ENCODE measurements at places on chromosomes 16 and 17.

- DNase-seq: no peak
Observed at GRCh38 chr16:4529085-4530060, 9.2 kb downstream of the CDIP1 start.

- DNase-seq: no peak
Observed at GRCh38 chr17:17403065-17403464, 73.7 kb upstream of the MED9 start.

DNA sequence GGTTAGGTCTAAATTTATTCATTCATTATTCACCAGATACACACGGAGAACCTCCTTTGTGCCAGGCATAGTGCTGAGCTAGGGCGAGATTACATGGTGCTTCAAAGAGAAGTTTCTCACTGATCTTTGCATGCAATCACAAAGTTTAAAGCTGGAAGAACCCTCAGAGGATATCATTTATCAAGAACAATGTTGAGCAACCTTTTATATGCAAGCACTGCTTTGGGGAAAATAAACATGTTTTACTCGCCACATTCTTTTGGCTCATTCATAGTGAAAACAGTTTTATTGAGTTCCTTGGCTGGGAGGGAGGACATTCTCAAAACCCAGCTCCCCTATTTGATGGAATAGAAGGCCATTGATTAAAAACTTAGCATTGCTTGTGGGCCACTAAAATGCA is 49.8 kb upstream of the XYLT1 start:
- DNase-seq: no peak

DNA sequence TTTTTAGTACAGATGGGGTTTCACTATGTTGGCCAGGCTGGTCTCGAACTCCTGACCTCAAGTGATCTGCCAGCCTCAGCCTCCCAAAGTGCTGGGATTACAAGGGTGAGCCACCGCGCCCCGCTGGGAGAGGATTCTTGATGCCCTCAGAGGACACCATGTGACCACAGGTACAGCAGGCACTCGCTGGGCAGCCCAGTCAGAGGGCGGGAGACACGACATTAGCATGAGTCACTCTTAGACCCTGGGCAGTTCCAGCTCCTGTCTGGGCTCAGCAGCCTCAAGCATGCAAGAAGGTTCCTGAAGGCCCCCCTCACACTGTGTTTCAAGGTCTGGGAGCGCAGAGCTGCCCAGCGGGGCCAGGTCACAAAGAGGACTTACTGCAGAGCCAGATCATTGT is 11.9 kb downstream of the STAC2 start:
- DNase-seq: no peak

- DNase-seq: no peak
Observed at GRCh38 chr17:43020030-43020621, 2.1 kb downstream of the VAT1 start.

DNA sequence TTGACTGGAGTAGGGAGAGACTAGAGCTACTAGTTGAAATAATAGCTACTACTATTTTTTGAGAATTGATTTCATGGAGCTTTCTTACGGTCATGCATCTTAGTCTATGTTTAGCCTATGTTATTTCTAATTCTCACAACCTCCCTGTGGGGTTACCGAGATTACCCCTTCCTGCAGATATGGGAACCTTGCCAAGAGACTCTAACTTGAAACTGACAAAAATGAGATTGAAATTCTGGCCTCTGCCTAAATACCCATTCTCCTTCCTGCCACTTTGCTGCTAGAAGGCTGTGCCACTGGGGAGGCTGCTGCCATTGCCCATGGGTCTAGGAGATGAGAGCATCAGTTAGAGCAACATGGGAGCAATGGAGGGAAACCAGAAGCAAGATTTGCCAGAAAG is 410.3 kb downstream of the CDH13 start:
- DNase-seq: no peak

GRCh38 chr17:3043737-3044365 is 19.6 kb downstream of the OR1D5 start:
- DNase-seq: no peak

DNA sequence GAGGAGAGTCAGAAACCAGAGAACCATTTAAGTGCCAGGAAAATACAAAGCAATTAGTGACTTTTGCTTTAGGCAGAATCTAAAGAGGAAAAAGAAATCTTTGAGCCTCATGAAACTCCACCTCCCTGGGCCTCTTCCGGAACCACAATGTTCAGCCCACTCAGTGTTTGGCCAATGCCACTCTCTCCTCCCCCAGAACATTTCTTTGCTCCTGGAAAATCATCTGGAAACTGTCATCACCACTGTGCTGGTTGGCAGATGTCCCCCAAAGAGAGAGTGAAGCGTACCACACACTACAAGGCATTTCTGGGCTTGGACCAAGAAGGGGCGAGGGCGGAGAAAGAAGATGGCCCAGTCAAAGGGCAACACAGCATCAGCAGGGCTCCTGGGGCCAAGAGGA is 7.1 kb upstream of the SOX9 start:
- no peak for DNase-seq

GRCh38 chr17:55038291-55038690 is 69.7 kb downstream of the STXBP4 start:
- DNase-seq: no peak

DNA sequence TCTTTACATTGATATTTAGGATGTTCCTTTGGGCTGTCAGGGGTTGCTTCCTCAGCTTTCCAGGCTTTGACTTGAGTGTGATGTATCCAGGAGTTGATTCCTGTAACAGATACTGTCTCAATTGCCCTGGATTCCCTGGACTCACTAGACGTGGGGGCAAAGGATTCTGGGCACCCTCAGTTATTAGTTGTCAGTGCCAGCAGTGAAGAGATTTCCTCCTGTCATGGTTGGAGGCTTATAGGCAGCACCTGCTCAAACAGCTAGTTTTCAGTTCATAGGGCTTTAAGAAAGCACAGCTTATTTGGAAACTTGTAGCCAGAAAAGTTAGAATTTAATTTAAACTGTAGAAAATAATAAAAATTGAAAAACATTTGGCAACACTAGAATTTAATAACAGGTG is 9.5 kb upstream of the B4GALNT2 start:
- DNase-seq: no peak

DNA sequence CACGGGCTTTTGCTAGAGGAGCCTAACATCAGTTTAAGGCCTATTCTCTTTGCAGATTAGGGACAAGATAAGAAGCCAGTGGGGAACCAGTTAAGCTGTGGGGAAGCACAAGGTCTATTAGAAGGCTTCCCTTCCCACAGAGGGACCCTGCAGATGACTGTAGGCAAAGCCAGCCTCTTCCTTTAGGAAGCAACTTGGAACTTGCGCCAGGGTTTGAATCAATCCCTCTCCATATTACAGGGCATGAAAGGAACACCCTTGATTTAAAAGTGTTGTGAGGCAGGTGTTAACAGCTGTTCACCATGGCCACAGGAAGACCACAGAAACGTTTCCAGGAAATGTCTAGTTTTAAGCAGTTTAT is 77.3 kb downstream of the RPTOR start:
- no peak for DNase-seq

GRCh38 chr17:8048236-8048635 is 9.4 kb downstream of the ALOX15B start:
- no peak for DNase-seq

GRCh38 chr17:41516830-41517283 is 1.8 kb downstream of the KRT15 start:
- no peak for DNase-seq

DNA sequence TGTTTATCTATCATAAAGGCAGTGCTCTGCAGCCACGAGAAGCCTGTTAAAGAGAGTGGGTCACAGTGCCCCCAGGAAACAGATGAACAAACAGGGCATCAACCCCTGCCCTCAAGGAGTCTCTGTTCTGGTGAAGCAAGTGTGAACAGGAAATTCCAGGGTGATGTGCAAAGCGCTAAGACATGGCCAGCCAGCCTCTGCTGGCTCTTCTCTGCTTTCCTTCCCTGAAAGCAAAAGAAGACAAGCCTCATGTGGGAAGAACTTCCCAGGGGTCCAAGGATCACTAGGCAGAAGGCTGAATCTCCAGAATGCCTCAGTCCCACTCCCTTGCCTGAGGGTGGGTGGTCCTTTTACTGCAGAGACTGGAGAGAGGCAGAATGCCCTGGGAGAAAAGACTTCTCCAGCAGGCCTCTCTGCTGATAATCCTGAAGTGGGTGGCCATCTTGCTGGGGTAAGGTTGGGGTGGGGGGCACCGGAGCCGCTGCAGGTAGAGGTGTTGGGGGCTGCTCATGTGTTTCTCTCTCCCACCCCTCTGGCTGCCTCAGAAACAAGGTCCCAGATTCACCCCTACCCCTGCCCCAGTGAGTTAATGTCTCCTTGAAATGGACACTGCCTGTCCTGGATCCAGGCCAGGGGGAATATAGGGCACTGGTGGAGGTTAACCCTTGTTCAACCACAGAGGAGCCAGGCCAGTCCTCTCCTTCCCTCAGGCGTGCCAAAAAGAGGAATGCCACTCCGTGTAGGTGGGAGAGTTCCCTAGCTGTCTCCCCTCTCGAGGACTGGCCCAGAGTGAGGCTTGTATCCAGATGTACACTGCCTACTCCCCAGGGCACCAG is 2.4 kb downstream of the ANKRD13B start:
- no peak for DNase-seq

- DNase-seq: no peak
Observed at GRCh38 chr17:51533219-51533618, 272.9 kb downstream of the UTP18 start.

GRCh38 chr16:53507464-53508179 is 4.6 kb upstream of the AKTIP start:
- DNase-seq: no peak

DNA sequence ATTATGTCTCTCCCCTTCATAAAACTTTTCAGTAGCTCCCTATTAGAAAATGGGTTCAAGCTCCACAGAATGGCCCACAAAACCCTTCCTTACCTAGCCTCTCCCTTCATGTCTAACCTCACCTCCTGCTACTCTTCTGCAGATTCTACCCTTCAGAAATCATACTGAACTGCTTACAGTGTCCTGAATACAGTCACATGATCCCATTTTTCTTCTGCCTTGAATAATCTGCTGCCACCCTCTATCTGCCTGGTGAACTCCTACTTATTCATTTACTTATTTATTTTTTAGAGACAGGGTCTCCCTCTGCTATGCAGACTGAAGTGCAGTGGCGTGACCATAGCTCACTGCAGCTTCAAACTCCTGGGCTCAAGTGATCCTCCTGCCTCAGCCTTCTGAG is 15.0 kb downstream of the LASP1NB start:
- DNase-seq: no peak

GRCh38 chr16:20355114-20355782 is 2.7 kb upstream of the UMOD start:
- DNase-seq: no peak

DNA sequence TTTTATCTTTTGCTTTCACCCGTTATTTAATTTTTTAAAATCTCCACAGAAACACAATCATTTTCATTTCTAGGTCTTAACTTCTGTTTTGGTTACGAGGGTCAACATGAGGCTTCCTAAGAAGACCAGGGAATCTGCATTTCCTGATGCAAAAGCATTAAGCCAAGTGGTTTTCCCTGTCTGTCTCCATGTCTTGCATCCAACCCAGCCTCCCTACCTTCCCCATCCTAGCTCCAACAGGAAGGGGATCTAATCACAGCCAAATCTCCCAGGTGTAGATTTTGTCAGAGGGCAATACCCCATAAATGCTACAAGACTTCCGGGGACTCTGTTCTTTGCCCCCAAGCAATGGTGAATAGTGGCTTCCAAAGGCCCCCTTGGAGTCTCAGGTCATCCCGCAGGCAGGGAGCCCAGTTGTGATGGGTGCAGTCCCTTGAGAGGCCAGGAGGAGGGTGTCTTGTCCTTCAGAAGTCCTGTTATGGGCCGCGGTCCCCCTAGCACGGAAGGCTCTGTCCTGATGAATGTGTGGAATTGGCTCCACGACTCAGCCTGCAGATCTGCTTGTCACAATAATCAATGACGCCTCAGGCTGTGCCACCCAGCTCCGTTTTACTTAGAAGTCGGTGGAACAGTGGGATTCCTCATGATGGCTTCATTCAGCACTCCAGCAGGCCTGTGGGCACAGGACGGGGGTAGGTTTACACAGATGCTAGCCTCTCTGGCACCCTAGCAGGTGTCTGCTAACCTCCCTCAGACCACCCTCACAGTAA is 141.1 kb downstream of the RGS9 start:
- no peak for DNase-seq

DNA sequence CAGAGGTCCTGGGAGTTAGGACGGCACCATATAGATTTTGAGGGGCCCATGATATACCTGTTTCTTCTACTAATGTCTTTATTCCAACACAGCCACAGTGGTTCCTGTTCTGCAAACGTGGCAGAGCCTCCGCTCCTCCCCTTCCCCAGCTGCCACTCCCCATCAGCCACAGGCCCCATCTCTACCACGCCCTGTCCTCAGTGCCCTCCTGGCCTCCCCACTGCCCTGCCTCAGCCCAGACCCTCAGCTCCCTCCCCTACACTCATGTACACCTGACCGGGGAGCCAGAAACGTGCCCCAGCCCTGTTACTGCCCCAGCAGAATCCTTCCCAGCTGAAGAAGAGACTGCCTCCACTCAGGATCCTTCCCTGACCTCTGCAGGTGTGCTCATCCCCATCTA is 11.9 kb upstream of the RBFOX3 start:
- DNase-seq: no peak

- DNase-seq: no peak
Observed at GRCh38 chr17:68356949-68357455, 65.7 kb downstream of the ARSG start.

- DNase-seq: no peak
Observed at GRCh38 chr17:64128787-64129514, 993 bp downstream of the ERN1 start.

GRCh38 chr17:63189082-63189481 is 223.0 kb downstream of the TANC2 start:
- no peak for DNase-seq

DNA sequence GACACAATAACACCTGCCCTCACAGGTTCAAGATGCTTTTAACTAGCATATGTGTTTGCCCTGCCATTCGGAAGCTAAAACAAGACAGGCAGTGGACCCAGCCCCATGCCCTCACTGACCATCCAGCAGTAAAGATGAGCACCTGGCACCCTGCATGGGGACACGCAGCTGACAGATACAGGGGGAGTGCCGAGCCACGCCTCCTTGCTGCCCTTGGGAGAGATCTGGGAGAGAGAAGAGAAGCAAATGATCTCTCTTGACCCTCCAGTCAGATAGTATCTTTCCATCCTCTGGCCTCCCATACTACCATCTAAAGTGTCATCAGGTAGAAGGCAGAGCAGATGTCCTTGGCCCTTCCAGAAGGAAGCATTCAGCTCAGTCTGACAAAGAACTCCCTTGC is 40.6 kb upstream of the MYOCD start:
- DNase-seq: no peak

DNA sequence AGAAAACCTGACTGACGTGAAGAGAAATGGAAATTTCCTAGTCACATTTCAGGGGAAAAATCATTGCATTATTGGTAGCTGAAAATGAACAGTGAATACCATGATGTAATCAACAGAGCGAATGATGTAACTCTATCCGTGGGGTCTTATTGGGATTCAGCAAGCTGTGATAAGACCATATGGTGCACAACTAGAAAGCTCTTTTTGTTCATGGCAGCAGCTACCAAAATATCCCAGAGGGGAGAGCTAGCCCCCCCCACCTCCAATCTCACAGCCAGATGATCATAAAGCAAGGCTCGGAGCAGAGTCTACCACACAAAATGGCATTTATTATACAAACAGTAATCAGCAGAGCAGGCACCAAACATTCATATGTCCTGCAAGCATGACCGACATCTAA is 22.2 kb upstream of the DNAH17 start:
- no peak for DNase-seq
